ENCODE measurements at places on chromosomes 3 and 15.

GRCh38 chr3:11635680-11636393 lies 7.9 kb downstream of the VGLL4 start:
- no peak for DNase-seq

DNA sequence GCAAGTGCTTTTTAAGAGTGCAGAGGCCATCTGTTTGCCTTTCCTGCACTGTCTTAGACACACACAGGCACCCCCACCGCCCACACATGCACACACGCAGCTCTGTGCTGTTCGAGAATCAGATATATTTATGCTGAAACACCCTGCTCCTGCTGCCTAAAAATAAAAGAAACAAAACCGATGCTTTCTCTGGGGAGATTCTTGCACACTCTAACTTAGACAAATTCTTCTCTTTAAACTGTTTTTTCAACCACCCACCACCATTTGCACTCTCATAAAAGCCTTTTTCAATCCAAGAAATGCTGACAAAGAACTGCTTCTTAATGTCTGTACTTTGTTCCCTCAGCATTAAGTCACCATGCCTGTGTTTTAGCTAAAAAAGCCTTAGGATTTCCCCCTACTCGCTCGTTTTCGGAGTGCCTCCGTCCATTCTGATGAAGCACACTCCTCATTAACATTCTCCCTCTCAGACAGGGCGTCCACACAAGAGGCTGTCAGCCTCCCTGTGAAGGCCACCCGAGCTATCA lies 26.2 kb downstream of the SLC12A8 start:
- DNase-seq: no peak

- no peak for DNase-seq
Observed at GRCh38 chr3:5035113-5035512, 55.9 kb downstream of the BHLHE40 start.

DNA sequence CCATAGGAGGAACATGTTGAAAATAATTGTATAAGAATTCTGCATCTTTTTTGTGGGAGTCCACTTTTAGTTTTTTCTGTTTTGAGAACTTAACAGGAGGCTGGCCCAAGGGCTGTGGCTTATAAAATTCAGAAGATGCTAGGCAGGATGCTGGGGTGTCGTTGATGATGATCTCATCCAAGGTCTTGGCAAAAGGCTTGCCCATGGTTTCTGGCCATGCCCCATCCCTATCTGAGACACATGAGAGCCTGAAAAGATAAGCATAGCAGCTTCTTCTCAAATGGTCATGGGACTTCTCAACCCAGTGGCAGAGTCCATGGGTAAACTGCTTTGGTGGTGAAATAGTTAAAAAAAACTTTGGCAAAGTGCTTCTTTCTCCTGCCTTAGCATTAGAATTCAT lies 35.2 kb downstream of the CMSS1 start:
- DNase-seq: no peak

DNA sequence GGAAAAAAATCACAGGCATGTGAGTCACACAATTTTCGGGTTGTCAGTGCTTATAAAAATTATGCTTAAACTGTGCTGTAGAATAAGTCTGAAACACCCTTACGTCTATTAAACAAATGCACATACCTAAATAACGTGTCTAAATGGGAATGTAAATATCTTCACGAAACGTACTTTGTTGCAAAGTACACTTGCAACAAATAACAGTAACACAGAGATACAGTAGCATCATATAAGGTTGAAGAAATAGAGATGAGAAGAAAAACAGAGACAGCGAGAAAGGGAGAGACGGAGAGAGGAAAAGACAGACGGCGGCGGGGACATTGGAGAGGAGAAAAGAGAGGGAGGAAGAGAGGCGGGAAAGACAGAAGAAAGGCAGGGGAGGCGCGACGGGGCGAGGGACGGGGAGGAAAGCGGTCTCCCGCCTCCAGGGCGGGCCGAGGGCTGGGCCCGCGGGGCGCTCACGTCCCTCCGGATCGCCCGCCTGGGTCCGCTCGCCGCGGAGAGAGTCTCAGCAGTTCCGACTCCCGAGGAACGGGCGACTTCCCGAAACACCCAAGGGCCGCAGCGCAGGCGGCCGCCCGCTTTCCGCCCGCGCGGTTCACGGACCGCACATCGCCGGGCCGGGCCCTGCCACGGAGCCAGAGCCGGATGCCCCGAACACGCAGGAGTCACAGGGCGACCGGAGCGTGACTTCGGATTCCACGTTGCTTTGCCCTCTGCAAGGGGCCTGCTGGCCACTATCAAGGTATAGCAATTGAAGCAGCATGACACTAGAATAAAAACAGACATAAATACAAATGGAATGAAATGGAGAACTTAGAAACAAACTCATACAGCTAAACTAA lies 153.4 kb downstream of the LMLN start:
- DNase-seq: no peak

DNA sequence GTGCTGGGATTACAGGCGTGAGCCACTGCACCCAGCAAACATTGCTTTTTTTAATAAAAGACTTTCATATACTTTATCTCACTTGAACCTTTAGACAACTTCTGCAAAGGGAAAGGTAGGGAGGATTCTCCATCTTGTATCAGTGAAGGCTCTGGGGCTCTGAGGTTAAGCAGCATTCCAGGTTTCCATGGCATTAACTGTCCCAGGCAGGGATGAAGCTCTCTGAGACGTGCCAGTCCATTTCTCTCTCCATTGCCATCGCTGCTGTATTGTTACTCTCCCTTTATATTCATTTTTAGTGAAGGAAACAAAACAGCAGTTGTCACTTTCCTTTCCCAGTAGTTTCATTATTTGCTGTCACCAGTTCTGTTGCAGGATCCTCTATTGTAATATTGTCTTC lies 342.4 kb downstream of the LPP start:
- DNase-seq: no peak
